ENCODE measurements at places on chromosomes 1 and 21.

DNA sequence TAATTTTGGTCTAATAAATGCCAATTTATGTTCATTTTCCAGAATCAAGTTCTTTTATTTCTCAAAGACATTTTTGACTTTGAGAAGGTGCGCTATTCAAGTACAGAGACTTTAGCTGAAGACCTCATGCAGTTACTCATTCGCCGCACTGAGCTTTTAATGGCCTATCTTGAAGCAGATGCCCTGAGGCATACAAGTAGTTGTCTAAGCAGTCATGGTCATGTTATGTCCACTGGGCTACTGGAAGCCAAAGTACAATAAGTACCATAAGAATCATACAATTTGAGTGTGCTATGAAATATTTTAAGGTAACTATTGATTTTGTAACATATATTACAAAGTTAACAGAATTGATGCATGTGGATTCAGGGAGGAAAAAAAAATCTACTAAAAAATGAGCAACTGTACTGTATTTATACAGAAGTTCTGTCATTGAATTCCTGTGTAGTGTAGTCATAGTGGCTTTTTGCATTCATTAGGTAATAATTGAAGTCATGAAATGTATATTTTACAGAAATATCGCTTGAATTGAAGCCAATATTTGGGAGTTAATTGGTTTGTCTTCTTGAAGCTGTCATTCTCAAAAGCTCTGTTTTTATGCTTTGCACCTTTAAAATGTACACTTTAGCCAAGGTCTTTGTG lies 13.5 kb upstream of the NEXN start:
- no peak for DNase-seq

GRCh38 chr1:170262276-170262939 lies 116.6 kb downstream of the NTMT2 start:
- no peak for DNase-seq

- no peak for DNase-seq
Observed at GRCh38 chr1:236746785-236747184, 48.3 kb upstream of the MTR start.

DNA sequence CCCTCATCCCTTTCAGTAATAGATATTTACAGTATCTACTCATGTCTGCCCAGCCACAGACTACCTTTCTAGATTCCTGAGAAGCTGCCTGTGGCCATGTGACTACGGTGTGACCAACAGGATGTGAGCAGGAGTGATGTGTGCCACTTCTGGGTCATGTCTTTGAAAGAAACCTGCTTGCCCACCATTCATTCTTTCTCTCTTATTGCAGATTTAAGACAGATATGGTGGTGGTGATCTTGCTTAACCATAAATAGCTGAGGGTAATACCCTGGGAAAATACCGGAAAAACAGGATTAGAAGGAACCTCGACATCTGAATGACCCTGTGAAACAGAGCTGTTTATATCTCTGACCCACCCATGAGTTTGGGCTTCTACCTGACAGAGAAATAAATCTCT lies 41.6 kb upstream of the GUCA2A start:
- no peak for DNase-seq

GRCh38 chr1:12462586-12462985 lies 155.4 kb downstream of the DHRS3 start:
- no peak for DNase-seq

DNA sequence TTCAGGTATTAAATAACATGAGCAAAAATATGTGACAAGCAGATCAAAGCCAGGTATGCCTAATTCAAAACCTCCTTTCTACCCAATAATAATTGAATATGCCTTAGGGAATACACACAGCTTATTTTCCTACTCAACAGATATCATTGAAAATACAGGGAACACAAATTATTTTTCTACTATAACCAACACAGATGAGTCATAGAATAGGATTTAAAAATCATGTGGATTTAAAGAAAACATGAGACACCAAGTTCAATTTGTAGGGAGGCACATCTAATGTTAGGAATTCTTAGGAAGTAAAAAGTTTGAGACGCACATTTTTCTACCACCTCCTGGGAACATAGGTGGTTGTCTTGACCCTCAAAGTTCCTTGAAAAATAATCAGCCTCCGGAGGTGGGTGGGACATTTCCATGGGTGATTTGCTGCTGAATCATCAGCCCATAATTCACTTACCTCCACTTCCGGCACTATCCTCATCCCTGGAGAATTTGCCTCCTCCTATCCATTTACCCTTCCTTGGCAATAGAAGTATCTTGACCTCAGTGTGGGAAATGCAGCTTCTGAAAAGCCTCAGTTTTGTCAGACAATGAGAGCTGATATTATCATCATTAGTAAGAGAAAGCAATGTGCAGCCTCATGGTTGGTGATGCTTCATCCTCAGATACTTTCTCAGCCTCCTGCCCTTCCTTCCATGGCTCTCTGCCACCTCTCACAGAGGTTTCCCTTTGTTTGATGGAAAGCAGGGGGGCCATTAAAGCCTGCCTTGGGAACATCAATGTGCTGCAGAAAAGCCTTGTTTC lies 33.5 kb upstream of the RGS4 start:
- DNase-seq = peak; percentile 95

DNA sequence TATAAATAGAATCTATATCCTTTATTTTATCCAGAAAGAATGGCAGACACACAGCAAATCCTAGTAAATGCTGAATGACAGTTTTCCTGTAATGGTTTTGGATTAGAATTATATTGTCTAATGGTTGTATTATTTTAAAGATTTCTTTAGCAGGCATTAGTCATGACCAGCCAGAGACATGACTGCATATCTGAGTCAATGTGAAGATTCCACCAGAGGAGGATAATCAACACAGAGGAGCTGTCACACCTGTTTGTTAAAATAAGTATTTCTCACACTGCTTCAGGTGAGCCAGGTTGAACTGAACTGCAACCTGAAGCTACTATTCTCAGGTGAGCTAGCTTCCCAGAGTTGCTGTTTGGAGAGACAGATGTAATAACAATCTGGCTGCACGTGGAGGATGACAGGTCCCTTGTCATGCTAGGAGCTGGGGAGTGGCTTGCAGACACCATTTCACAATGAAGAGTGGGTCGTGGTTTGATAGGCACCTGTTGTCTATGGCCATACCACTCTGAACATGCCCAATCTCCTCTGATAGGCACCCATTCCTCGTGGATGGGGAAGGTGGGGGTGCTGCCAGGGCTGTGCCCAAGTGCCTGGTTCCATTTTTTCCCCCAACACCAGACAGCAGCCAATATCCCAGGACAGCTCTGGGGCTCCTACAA lies 94.3 kb downstream of the KCNJ6 start:
- DNase-seq = no peak

DNA sequence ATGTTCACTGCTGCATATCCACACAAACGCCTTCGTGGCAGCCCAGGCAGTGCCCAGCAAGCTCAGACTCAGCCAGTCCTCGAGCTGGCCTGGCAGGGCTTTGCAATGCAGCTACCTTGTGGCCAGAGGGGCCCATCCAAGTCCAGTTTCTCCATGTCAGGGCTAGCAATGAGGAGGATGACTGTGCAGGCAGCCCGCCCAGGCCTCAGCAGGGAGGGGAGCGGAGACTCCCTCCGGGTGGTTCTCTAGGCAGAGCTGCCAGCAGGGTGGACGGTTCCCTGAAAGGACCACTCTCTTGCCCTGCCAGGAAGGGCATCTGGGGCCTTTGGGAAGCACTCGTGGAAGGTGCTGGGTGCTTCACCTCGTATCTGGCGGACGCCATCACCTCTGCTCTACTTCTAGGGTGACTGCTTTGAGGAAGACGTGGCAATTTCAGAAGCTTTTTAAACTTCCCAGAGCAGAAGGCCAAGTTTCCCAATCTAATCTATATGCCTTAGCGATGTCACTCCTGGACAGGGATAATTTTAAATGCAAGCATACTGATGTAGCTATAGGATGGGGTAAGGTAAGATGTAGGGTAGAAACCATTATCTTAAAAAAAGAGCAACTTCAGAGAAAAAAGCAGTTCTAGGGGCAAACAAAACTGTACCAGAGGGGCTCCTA lies 56.2 kb downstream of the RUNX1 start:
- DNase-seq = no peak

DNA sequence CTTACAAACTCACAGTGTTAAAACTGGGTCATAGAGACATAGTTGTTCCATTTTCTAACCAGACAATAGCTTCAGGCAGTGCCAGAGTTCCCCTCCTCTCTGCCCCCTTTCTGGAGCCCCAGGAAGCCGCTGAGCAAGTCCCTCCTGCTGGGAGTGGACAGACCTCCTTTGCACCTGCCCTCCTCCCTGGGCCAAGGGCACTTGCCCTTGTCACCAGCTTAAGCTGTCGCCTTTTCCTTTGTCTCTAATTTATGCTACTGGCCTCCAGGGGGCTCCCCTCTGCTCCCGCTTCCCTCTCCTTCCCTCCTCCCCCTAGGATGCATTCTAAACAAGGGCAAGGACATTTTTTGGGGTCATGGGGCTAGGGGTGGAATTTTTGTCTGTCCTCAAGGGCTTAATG lies 182.4 kb downstream of the MIS18A start:
- DNase-seq = no peak

- no peak for DNase-seq
Observed at GRCh38 chr1:197272791-197273190, 4.7 kb downstream of the CRB1 start.

- DNase-seq = no peak
Observed at GRCh38 chr1:12167493-12168429, 970 bp downstream of the TNFRSF1B start.

DNA sequence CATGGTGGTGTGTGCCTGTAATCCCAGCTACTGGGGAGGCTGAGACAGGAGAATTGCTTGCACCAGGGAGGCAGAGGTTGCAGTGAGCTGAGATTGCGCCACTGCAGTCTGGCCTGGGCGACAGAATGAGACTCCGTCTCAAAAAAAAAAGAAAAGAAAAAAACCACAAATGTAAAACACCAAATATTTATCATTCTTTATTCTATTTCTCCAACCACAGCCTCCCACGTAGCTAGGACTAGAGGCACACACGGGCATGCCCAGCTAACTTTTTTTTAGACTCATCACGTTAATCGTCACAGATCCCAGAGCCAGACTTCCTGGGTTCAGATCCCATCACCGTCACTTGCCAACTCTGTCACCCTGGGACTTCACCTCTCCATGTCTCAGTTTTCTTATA lies 13.5 kb downstream of the DNAJC16 start:
- no peak for DNase-seq

- DNase-seq = no peak
Observed at GRCh38 chr1:55050283-55050682, 10.9 kb downstream of the PCSK9 start.

- DNase-seq = no peak
Observed at GRCh38 chr1:205492201-205492667, 12.2 kb upstream of the CDK18 start.

DNA sequence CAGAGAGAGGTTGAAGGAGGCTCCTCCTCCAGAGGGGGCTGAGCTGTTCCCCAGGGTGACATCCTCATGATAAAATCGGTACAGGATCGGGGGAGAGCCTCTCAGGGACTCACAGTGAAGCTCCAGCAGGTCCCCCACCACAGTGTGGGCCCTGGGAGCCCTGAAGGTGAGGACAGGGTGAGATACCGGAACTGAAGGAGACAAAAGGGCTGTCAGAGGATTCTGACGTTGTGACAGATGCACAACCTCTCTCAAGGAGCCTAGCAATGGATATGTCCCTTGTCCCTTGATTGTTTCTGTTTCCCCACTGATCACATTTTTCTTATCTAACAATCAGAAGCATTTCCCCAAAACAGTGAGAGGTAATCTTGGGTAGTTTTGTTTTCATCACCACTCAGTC lies 5.2 kb downstream of the FCRL3 start:
- no peak for DNase-seq

- no peak for DNase-seq
Observed at GRCh38 chr1:245054507-245055270, 100.1 kb upstream of the KIF26B start.

DNA sequence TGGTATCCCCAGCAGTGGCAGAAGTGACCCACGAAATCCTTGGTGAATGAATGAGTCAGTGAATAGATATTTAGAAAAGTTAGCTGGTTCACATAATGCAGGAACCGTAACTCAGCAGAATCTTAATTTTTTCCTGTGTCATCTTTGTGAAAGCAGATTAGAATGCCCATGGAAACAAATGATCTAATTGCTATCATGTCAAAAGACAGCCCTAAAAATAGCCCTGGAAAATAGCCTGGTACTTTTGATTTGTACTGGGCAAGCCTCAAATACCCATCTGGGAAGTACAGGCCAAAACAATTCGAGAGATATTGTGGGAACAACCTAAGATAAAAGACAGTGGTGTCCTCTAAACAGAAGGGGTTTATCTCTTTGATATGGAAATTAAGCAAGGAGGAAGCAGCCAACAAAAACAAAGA lies 21.1 kb downstream of the FYB2 start:
- DNase-seq = no peak

DNA sequence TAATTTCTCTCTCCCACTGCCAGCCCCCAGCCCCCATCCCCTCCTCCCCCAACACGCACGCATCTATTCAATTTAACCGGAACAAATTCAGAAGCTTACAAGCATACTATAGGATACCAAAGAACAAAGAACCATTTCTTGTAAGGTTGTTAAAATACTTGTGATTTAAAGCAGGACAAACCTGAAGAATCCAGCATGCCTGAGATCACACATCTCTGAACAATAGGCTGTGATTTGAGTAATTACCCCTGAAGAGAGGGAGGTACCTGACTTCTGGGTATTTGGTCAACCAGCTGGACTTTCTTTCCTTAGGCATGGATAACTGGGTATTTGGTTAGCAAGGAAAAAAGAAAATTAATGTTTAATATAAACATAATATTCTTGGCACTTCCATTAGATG lies 105.1 kb downstream of the NMNAT2 start:
- DNase-seq = no peak

GRCh38 chr1:108053270-108054013 lies 88.5 kb upstream of the VAV3 start:
- DNase-seq = no peak

- DNase-seq = no peak
Observed at GRCh38 chr1:178933105-178933561, 62.3 kb upstream of the ANGPTL1 start.

All from epithelial cell of proximal tubule (primary cell).